ENCODE measurements at places on chromosomes 3 and 15.
A peak's percentile ranks its signal among the peaks of the same experiment; 100 is the strongest.

- peak; percentile 48 for DNase-seq
Measured at GRCh38 chr15:37096558-37097143, 3.7 kb downstream of the MEIS2 start.

DNA sequence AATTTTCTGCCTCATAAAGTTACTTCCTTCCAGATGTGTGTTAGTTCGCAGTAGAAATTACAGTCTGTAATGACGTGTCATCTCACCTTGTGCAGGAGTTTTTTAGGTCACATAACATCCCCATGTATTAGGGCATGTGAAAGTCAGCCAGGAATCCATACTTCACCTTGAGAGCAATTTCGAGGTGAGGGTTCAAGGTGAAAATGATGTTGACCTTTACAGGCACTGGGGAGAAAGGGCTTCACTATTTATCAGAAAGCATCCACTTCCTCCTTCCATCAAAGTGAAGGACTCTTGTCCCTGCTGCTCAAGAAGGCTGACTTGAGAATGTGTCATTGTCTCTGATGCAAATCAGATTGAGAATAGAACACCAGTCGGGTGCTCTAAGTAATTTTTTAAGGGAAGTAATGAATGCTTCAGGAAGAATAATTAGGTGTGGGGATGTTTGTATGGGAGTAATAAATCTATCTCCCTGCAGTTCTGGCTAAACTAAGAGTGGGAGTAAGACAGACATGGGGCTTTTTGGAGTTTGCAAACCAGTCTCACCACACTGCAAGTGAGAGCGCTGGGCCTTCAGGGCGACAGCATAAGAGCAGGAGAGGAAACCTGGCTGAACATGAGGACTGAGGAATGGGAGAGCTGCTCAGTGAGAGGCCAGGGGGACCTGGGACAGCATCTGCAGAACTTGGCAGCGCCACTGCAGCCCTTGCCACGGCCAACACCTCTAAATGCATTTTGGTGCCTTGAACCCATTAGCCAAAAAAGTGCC is 85.9 kb upstream of the IL12A start:
- peak; percentile 37 for DNase-seq

- no peak for DNase-seq
Measured at GRCh38 chr3:184514171-184514490, 47.5 kb upstream of the EPHB3 start.

DNA sequence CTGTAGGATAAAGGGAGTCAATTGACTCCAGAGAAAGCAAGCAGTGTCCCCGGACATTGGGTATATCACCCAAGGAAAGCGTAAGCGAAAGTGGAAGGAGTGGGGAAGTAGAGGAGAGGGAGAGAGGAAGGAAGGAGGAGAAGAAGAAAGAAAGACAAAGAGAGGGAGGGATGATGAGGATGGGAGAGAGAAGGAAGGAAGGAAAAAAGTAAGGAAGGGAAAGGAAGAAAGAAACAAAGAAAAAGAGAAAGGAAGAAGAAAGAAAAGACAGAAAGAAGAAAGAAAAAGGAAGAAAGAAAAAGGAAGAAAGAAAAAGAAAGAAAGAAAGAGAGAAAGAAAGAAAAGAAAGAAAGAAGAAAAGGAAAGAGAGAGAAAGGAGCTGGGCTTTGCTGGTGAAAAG is 839 bp downstream of the DNASE1L3 start:
- DNase-seq, result no peak

DNA sequence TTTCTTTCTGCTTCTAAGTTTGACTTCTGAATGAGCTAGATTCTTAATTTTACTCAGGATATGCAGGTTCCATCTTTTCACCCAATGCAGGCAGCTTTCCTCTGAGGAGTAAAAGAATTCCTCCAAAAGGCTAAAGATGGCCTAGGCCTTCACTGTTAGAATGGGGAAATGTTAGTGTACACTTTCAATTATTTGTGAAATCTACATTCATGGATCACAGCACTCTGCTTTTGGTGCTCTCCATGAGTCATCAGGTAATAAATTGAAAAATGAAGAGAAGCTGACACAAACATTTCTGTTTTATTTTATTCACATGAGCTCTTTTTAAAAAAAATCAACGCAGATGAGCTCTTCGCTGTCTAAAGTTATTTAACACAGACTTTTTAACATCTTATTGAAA is 502.5 kb upstream of the GOLIM4 start:
- no peak for DNase-seq

DNA sequence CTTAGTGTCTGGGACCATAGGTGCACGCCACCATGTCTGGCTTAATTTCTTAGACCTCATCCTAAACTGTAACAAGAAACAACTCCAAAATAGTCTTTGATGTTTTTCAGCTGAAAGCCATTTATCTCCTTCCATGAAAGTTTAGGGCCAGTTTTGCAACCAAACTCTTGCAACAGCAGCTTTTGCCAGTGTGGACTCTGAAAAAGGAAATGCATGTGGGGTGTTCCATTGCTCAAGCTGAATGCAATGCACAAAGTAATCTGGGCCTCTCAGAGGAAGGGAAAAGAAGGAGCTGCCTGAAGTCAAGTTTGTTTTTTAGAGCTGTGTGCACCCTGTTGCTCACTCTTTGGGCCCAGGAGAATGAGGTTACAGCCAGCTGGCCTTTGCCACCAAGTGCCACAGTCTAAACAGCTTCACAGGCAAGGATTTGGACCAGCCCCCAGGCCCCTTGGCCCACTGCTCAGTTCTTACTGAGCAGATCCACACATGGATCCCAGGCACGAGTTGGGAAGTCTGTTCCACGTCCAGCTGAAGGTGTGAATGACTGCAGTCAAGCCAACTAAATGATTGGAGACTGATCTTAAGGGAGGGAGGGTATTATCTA is 212.3 kb upstream of the LRRFIP2 start:
- DNase-seq, result no peak

DNA sequence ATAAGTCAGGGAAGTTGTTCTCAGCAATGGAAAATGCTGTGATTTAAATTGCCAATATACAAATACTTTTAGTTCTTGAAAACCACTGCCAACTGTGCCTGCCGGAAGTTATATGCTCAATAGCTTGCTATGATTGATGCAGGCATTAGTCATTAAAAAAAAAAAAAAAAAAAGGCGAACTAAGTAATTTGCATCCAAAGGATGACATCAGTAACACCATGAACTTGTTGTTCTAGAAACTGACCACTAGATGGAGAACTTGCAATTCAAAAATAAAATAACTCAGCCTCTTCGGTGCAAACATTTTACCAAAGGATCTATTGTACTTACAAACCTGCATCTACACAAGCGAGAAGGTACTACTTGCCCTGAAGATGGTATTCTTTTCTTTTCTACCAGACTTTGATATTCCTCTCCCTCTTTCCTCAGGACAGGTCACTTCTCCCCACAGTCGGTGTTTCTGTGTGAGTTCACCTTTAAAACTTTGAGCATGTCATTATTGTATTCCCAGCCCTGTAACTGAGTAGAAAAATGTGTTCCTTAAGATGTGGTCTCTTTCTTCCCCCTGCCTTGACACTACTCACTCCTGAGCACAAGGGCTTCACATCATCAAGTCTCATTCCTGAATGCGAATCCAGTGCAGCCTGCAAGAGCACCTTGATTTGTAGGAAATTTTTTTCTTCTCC is 115.0 kb upstream of the VEPH1 start:
- DNase-seq, result peak; percentile 77

DNA sequence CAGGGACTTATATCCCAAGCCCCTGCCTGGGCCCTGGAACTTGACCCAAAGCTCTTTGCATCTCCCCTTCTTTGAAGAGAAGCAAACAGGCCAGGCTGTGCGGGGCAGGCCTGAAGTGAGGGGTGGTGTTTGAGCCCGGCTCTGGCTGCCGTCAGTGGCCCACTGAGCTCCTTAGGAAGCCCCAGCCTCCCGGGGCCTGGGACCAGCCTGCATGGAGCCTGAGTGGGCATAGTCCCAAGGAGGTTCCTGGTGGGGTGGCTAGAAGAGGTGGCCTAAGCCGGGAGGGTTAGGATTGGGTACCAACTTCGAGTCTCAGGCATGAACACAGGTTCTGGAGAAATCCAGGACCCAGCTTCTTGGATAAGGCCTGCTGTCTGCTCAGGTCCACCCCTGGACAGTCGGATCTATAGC is 6.4 kb downstream of the TMIE start:
- no peak for DNase-seq

DNA sequence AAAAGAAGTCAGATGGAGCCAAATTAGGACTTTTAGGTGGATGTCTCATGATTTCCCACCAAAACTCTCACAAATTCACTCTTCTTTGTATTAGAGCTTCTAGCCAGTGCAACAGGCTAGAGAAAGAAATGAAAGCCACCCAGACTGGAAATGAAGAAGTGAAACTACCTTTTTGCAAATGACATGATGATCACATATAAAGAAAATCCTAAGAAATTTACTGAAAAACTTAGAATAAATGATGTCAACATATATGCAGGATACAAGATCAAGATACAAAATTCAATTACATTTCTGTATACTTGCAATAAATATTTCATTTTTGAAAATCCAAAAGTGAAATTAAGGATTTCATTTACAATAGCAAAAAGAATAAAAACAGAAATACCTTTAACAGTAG is 110.8 kb downstream of the LRIG1 start:
- DNase-seq, result no peak

GRCh38 chr3:58120075-58120812 is 90.5 kb downstream of the DNASE1L3 start:
- DNase-seq, result no peak

GRCh38 chr3:99012051-99012450 is 110.6 kb upstream of the DCBLD2 start:
- no peak for DNase-seq

GRCh38 chr3:159082519-159082918 is 280.7 kb downstream of the MFSD1 start:
- no peak for DNase-seq

DNA sequence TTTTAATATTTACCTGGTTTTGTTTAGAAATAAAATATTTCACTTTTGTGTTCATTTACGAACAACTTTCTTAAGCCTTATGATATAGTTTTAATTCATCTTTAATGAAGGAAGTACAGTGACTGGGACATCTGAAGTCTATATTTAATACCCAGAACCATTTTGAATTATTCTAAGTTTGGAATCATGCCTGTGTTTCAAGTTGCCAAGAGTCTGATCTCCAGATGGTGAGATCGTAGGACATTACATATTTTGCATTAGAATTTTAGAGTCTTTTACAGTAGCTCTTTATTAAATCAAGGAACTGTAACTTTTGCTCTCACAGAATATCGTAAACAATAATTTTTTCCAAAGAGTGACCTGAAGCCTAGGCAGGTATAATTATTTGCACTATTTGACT is 420.7 kb downstream of the SI start:
- no peak for DNase-seq

DNA sequence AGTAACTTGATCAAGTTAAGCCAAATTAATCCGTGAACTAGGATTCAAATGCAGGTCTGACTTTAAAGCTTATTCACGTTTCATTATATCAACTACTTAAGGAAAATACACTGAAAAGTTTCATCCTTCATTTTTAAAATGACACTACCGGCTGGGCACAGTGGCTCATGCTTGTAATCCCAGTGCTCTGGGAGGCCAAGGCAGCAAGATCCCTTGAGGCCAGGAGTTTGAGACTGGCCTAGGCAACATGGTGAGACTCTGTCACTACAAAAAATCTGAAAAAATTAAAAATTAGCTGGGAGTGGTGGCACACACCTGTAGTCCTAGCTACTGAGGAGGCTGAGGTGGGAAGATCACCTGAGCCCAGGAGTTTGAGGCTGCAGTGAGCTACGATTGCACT is 3.7 kb downstream of the RUBCN start:
- DNase-seq, result no peak

DNA sequence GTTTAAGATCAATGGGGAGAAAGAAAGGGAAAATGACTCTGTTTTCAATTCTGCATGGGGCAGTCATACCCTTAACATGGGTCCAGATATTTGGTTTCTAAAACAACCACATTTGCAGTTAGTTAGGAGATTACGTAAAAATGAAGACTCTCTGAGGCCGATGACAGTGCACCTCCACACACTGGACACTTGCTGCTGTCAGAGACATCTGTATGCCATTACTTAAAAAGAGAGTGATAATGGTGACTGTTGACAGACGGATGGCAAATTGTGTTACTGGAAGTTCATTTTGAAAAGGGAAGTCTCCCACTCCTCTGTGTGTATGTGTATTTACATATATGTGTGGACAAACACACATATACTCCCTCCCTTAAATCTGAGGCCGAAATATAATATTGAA is 304.5 kb upstream of the SEMA6D start:
- no peak for DNase-seq

DNA sequence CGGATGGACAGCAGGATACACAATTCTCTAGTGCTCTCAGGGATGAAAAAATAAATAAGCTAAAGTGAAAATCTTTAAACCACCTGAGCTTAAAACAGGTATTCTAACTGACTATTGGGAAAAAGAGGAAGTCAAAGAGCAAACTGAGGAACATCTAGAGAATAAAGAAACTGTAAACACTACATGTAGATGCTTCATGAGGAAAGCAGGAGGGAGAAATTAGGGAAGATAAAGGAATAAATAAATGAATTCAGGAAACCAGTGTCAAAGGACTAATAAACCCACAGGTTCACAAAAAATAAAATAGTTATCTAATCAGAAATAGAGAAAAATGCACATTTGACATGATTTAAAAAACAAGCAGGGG is 525 bp upstream of the MCCC1 start:
- no peak for DNase-seq

- DNase-seq, result peak; percentile 23
Measured at GRCh38 chr15:26083896-26084295, 220.8 kb upstream of the ATP10A start.

DNA sequence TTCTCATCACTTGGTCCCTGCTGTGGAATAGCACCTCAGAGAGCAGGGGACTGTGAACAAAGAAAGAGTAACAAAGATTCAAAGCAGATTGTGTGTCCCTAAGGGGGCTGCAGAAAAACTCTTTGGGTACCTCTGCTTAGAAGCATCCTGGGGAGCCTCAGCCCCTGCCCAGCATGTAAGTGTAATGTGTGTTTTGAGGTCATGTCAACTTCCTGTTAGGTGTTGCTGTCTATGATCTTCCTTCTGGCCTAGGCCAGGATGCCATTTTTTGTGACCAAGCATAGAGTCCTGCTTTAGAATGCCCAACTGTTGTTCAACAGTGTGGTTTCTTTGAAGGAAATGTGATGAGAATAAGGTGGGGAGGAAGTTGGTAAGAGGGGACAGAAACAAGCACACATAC is 77.1 kb upstream of the BCL6 start:
- no peak for DNase-seq

DNA sequence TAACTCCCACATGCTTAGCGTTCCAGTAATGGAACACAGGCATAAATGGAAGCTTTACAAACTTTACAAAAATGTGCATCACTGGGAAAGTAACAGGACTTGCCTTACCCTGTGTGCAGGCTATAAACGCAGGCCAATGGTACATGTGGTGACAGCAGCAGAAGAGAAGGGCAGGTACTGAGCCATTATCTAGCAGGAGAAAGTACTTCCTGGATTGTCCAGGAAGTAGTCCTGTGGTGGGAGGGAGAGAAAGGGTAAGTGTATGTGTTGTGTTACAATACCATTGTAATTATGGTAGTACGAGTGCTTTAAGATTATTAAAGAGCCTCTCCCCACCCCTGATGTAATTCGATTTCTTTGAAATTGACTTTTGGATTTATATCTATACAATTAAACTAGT is 5.3 kb downstream of the ATP1B3 start:
- DNase-seq, result no peak

All from mesendoderm (in vitro differentiated cells).